ENCODE measurements at places on chromosomes 12 and 14.

DNA sequence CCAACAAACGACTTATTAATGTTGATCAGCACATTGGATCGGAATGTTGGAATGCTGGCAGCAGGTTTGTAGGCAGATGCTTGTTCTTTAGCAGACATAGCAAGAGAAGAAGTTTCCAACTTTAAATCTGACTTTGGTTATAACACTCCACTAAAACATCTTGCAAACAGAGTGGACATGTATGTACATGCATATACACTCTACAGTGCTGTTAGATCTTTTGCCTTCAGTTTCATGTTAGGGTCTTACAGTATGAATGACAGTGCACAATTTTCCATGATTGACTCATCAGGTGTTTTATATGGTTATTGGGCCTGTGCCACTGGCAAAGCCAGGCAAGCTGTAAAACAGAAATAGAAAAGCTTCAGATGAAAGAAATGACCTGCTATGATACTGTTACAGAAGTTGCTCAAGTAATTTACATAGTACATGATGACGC, 14.3 kb upstream of the DHRS7 start:
- DNase-seq, result no peak

- peak; percentile 62 for DNase-seq
Measured at GRCh38 chr14:68794130-68794850, 1.4 kb upstream of the ZFP36L1 start.

GRCh38 chr12:121214166-121214777, 4.3 kb downstream of the P2RX4 start:
- no peak for DNase-seq

DNA sequence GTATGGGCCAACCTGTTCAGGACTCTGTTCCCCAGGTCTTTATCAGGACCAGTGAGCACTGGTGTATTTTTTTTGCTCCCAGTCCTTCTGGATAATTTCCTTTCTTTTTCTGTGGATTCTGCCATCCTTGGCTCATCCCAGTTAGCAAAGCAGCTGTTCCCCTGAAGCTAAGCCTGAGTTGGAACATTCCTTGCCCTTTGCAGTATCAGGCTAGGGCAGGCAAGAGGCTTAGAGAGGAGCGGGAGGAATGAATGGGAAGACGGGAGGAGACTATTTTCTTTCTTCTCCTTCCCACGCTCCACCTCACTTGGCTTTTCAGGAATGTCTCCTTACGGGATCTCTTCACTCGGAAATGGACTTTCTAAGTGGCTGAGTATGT, 29.2 kb downstream of the ERG28 start:
- no peak for DNase-seq

DNA sequence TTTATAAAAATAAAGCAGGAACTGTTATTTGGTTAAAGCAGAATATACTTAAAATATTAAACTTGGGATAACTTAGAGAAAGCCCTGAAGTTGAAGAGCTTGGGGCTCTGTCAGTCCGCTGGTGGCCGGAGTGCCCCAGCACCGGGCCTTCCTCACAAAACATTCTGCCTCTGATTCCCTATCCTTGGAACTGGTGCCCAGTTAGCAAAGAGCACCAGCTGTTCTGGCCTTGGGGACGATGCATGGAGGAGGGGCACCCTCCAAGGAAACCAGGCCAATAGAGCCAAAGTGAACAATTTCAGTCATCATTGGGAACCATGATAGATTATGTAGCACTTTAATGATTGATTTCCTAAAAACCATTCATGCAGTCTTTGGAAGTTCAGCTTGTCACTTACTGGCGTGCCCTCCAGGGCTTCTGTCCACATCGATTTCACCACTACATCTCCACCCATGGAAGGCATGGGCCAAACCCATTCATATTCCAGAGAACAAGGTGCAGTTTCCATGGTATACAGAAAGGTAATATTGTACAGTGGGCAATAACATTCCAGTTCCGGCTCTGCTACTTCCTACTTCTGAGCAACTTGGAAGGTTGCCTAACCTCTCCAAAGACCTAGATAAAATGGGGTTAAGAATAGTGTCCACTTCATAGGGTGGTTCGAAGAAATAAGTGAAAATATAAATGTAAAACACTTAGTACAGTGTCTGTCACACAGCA, 145.9 kb downstream of the ETV6 start:
- no peak for DNase-seq

DNA sequence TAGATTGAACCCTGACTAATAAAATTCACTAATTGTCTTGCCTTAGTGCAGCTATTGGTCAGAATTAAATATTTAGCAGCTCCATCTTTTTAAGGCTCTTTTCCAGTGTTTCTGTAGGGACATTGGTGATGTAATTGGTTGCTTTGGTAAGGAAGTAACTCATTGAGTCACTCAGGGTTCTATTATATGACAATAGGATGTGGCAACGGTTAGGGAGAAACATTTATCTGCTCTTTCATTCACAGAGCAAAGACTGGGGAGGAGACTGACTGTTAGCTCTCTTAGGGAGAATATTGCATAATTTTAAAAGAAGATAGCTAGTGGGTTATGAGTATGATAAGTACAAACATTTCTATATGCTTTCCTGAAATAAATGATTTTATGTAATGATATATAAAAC, 616.5 kb downstream of the TRHDE start:
- DNase-seq, result no peak

DNA sequence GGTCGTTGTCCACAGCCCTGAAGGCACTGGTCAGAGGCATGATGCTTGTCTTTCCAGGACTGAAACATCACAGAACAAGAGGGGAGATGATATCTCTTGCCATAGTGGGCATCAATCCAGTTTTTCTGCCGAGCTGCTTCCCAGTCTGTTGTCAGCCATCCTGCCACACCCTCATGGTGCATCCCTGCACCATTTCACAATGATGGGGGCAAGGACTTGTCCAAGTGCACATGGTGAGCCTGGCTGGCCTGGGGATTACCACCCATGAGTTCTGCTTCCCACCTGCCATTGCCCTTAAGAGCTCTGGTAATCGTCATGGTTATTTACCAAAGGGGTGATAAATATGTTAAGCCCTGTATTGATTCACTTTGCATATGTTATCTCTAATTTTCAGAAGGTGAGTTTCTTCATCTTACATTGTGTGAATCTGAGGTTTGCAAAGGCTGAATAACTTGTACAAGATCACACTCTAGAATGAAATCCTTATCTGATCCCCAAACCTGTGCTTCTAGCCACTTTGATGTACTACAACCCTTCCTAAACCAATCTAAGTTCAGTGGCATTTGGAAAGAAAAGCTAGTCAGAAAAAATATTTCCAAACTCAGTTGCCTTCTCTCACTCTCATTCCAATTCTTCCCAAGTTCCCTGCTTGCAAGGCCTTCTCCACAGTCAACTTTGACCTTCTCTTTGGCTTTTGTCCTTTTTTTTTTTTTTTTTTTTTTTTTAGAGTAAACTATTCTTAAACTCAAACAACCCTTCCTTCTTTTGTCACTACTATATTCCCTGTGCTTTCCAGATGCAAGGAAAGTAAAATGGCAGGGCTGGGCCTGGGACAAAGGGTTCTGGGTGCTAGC, 2.3 kb downstream of the AVIL start:
- no peak for DNase-seq

DNA sequence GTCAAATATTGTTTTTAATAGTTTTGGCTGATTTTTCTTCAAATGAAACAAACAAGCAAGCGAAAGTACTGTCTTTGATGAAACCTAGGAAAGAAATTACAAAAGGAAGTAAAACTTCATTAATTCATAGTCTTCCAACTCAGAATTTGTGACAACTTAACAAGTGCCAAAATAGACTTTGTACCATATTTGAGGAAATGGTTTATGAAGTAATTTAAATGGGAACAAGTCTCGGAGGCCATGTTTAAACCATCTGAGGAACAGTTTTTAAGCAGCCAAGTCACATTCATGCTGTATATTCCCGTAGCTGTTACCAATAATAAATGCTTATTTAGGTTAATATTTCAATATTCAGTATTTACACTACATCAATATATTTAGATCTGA, 745 bp upstream of the ARHGDIB start:
- no peak for DNase-seq

DNA sequence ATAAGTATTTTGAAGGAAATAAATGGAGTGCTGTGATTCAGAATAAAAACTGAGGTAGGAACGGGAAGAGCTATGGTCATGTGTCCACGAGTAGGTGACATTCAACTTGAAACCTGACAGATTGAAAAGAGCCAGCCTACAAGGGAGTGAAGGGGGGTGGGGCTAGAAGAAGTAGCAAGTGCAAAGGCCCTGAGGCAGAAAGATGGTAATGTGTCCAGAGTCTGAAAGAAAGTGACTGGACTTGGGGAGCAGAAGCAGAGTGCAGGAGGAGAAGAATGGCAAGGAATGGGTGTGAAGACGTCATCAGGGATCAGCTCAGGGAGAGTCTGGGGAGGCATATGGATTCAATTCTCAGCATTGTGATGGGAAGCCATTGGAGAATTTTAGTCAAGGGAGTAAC, 13.7 kb downstream of the PLXNC1 start:
- no peak for DNase-seq

GRCh38 chr12:120539303-120539702, 5.1 kb downstream of the RNF10 start:
- DNase-seq, result no peak

DNA sequence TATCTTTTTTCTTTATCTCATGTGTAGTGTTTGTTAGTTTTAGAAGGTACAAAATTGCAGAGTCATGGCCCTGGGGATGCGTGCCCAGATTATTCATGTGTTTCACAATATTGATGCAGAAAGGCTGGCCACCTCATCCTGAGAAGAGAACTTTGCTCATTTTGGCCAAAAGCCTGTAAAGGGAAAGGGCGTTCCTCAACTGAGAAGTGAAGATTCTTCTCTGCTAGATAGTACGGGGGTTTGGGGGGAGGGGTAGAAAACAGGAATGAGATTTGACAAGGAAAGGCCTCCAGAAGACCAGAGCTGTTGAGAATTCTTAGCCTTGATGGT, 1.7 kb downstream of the MGST1 start:
- no peak for DNase-seq

DNA sequence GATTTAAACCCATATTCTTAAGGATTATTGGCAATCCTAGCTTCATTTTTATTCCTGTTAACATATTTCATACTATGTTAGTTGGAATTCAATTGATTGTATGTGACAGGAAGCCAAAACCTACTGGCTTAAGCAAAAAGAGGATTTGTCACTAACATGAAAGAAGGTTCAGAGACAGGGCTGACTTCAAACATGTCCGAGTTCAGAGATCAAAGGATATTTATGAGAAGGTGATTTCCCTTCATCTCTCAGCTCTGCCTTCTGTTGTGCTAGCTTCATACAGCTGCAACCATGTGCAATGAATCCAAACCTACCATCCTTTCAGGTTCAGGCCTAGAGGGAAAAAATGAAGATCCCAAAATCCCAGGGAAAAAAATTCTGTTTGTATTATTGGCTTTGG, 349.7 kb downstream of the ATP23 start:
- no peak for DNase-seq

DNA sequence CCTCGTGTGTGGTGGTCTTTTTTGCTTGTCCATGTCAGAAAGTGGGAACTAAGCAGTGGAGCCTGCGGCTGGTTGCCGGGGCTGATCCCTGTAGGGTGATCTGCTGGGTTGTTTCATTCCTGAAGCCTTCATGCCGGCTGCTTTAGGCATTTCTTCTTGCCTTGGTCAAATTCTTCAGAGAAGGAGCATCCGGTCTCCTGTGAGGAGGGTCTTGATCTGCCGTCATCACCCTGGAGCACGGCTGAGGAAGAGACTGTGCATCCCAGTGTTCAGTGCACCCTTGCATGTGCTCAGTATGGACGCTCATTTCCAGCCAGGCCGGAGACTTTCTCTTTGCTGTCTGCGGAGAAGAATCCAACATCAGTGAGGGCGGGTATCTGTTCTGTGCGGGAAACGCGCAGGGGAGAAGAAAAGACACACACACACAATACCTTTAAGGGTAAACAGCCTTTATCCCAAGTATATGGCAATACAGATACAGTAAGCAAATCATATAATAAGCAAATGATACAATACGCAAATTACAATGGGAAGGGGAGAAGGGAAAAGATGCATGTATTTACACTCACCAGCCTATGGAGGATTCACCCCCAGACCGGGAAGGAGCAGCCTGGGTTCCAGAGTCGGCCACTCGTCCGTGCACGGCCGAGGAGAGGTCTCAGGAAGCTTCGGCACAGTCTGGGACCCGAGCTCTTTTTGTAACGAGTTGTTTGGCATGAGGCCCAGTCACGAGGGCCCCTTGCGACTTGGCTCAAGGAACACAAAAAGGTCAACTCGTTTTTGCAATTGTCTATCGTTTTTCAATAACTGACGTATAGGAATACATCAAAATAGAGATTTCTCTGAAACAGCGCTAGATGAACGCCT, 1366.8 kb upstream of the TMEM132C start:
- no peak for DNase-seq

GRCh38 chr12:103181366-103182152, 224.1 kb downstream of the ASCL1 start:
- no peak for DNase-seq

- DNase-seq, result peak; percentile 50
Measured at GRCh38 chr12:12439636-12440035, 82.8 kb downstream of the BORCS5 start.

GRCh38 chr14:39322807-39323206, 89.1 kb downstream of the MIA2 start:
- no peak for DNase-seq

GRCh38 chr14:95515080-95515489, 1.4 kb downstream of the SYNE3 start:
- DNase-seq, result no peak

DNA sequence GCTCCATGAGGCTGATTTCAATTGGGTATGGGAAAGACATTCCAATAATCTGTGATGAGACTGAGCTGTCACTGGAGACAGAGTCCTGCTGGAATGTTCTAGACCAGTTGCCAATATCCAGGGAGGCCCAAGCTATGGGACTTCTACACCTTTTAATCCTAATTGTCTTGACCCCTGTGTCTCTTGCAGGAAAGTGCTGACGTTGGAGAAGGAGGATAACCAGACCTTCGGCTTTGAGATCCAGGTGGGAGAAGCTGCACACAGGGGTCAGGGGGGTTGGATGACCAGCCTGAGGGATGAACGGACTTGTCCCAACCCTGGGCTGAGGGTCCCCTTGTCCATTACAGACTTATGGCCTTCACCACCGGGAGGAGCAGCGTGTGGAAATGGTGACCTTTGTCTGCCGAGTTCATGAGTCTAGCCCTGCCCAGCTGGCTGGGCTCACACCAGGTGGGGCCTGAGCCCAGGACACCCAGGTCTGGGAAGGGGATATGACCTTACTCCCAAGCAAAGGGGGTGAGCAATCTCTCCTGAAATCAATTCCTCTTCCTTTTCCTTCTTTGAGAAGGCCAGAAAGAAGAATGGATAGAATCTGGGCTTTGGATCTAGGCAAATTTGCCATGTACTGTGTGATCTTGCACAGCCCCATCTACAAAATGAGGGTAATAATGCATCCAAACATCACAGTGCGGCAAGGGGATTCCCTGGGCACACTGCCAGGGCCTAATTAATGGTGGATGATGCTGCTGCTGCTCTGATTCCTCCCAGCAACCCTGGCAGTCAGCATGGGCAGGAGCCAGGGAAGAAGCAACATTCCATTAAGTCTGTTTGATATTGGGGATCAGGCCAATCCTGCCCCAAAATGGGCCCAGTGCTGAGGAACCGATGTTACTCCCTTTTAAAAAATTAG, 4.2 kb downstream of the TAMALIN start:
- no peak for DNase-seq

- no peak for DNase-seq
Measured at GRCh38 chr14:61229981-61230380, 51.2 kb downstream of the TMEM30B start.

Measured in activated T-helper 1 cell treated with anti-CD3 and anti-CD28 coated beads, Interleukin-2, amount 50 U/mL, for 16 hours (primary cell).